ENCODE measurements at places on chromosomes 4 and X.

DNA sequence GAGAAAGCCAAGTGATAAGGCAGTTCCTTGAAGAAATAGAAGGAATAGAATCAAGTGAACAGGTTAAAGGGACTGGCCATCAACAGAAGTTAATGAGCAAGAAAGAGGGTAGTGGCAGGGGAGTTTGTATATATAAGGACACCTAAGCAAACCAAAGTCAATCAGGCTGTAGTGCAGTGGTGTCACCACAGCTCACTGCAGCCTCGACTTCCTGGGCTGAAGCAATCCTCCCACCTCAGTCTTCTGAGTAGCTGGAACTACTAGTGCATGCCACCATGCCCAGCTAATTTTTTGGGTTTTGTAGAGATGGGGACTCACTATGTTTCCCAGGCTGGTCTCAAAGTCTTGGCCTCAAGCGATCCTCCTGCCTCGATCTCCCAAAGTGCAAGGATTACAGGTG, 15.9 kb downstream of the ACOT9 start:
- DNase-seq, result no peak

- DNase-seq, result no peak
Observed at GRCh38 chrX:119686087-119686691, 6.8 kb downstream of the SEPTIN6 start.

DNA sequence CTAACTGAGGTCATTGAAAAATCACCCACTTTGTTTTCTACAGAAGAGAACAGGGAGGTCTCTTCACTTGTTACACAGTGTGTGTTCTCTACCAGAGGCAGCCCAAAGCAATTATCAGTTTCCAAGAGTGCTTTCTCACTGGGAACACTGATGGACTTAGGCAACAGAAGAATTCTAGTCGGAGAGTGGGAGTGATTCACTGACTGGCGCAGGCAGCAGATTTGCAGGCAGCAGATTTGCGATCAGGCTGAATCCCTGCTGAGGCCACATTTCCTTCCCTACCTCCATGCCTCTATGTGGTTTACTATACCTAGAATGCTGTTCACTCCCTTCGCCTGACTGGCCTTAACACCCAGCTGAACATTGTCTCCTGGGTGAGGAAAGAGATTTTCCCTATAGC, 6.6 kb downstream of the OCIAD2 start:
- no peak for DNase-seq

- no peak for DNase-seq
Observed at GRCh38 chrX:65581661-65582339, 47.2 kb upstream of the LAS1L start.

- no peak for DNase-seq
Observed at GRCh38 chrX:71095981-71096759, 519 bp downstream of the FOXO4 start.

DNA sequence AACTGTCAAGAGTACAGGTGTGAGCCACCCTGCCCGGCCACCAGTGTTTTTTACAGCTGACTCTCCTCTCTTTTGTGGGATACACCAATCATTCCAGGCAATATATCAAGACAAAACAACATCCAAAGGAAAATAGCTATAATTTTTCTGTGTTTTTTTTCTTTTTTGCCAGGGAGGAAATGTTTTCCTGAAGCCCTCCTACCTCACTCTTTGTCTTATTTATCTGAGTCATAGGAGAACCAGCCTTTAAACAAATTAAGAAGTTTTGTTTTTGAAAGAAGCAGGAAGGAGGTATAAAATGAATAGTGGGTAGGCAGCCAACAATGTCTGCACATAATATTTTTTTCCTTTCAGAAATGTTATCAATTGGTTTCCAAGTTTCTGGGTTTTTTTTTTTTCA, 493.9 kb downstream of the CCSER1 start:
- DNase-seq, result no peak

- DNase-seq, result no peak
Observed at GRCh38 chr4:184900184-184900583, 74.4 kb upstream of the ACSL1 start.

DNA sequence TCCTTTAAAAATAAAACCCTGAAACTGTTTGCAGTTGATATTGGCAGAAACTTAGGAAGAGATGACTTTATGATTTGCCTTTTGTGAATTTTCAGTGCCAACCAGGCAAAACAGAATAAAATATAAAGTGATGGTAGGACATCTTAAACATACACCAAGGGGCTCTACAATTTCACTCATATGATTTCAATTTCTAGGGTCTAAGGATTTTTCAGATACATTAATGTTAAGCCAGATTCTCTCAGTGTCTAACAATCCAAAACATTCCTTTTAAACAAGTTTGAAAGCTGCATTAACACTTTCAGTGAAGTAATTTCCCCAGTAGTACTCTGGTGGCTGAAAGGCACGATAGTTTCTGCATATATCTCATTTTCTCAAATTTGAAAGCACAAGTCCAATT, 1262.0 kb upstream of the ADGRL3 start:
- no peak for DNase-seq

DNA sequence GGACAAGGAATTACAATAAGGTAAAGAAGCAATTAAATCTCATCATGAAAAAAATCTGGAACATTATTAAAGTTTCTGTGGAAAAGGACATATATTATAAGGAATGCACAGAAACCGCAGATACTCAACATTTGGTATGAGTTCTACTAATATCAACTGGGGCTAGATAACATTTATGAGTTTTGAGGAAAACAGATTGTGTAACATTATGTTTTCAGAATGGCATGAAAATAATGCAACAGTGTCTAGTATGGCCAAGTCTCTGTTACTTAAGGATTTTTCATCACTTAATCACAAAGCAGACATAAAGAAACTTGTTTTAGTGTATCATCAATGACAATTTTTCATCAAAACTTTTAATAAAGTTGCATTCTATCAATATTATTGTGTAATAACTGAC, 785.0 kb downstream of the GLUD2 start:
- no peak for DNase-seq

- peak; percentile 39 for DNase-seq
Observed at GRCh38 chr4:78529569-78530209, 21.9 kb upstream of the ANXA3 start.

GRCh38 chr4:9918484-9918883, 102.8 kb downstream of the SLC2A9 start:
- no peak for DNase-seq

GRCh38 chr4:185742766-185743165, 69.2 kb downstream of the SORBS2 start:
- no peak for DNase-seq

- DNase-seq, result no peak
Observed at GRCh38 chr4:154345359-154345758, 146.2 kb downstream of the DCHS2 start.

DNA sequence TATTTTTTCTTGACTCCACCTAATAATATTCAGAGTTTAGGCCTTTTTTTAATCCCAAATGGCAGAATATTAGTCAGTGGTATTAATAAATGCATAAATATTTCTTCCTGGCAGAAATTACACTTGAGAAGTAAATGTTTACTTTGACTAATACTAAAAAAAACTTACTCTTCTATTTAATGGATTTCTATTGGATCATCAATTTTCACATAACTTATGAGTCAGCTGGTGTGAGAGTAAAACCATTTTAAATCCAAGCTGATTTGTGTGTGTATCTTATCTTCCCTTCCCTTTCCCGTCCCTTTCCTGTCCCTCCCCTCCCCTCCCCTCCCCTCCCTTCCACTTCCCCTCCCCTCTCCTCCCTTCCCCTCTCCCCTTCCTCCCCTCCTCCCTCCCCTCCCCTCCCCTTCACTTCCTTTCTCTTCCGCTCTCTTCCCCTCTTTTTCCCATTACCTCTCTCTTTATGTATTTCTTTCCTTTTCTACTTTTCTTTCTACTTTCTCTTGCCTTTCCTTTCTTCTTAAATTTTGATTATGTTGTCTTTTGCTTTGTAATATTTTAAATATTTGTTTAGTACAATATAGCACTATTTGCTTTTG, 630.1 kb upstream of the EPHA5 start:
- DNase-seq, result no peak

- no peak for DNase-seq
Observed at GRCh38 chr4:16067515-16067914, 16.3 kb downstream of the PROM1 start.

DNA sequence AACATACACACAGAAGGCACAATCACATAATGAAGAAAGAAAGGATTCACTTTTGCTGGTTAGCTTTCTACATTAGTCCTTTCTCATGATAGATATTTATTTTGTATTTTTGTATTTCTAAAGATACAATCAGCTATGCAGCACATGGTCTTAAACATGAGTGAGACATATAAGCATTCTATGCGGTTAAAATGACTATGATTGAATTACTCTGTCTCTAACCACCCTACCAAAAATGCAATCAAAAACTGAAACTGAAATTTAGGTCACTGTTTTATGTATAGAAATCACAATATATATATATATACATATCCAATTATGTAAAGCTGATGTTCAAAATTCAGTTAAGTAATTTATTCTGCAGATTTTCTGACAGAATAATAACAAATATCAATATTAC, 21.9 kb downstream of the CXXC4 start:
- no peak for DNase-seq

GRCh38 chr4:125501568-125501967, 186.8 kb downstream of the FAT4 start:
- no peak for DNase-seq

GRCh38 chr4:101075536-101075935, 271.8 kb downstream of the PPP3CA start:
- DNase-seq, result no peak

GRCh38 chr4:40744218-40744617, 5.5 kb upstream of the NSUN7 start:
- DNase-seq, result no peak

GRCh38 chr4:185143601-185143969, 519 bp downstream of the SLC25A4 start:
- no peak for DNase-seq

DNA sequence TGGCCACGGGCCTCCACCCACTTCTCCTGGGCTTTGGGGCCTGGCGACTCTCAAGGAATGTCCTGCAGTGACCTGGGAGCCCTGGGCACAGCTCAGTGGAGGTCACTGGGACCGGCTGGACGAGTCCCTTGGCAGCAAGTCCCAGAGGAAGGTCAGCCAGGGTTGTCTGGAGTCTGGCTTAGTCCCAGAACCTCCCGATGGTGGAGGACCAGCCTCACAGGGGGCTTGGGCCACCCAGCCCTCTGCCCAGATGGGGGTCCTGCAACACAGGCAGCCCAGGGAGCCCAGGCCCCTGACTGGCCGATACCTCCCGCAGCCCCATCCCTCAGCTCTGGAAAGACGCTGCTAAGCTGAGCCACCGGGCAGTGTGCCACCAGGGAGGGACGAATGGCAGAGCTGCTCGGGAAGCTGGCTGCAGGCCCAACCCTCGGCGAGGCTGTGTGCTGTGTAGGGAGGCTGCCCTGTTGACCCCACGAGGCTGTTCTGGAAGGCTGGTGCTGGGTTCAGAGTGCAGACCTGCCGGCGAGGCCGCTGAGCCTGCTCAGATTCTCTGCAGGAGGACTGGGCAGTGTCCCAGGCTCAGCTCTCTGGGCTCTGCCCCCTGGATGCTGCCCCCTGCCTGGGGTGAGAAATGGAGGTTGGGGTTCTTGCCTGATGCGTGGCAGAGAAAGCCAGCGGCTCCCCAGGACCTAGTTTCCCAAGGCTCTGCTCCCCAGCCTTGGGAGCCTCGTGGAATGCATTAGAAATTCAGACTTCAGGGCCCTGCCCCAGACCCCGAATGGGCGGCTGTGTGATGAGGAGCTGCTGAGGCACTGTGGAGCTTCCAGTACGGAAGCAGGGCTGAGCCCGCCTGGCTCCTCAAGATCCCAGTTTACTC, 61.7 kb downstream of the ADRA2C start:
- DNase-seq, result peak; percentile 12

DNA sequence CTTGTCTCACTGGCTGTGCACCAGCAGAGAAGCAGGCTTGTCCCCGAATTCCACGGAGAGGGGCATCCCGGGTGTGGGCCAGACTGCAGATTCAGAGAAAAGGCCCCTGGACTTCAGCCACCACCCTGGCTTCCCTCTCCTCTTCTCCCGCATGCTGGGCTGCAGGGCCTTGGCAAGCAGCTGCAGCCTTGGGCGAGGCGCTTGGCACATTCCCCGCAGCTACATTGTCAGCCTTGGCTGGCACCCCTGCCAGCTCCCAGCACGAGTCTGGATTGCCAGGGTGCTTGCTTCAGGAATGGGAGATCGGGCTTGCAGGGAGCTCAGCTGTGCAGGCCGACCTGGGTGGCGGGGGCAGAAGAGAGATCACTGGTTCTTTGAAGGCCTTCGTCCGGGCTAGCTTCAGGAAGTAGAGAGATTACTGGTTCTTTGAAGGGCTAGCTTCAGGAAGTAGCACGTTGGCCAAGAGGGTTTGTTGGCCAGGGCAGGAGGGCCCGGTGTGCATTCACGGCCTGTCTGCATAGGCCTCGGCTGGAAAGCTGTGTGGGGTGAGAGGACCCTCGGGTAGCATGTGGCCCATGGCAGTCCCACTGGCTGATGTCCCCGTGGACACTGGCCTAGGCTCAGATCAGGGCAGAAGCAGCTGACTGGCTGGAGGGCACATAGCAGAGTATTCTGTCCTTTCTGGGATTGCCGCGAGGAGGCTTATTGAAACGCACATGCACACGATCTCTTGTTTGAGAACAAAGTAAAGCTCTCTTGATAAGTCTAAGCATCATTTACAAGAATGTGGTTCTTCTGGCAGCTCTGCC, 2.7 kb downstream of the ABCD1 start:
- no peak for DNase-seq

DNA sequence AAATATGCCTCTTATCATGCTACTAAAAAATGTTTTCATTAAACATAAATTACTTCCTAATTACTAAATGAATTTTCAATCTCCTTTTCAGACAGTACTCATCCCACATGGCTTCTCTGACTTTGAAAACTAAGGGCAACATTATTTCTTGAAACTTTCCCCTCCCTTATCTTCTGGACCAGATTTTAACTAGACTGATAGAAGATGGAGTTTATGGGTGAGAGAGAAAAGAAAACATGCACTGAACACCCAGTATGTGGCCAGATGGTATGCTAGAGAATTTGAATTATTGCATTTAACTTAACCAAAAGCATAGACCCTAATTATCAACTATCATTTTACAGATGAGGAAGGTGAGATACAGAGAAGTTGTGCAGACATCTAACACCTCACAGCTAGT, 16.8 kb downstream of the CNOT6L start:
- no peak for DNase-seq

- no peak for DNase-seq
Observed at GRCh38 chrX:47186096-47186740, 7.4 kb upstream of the UBA1 start.

DNA sequence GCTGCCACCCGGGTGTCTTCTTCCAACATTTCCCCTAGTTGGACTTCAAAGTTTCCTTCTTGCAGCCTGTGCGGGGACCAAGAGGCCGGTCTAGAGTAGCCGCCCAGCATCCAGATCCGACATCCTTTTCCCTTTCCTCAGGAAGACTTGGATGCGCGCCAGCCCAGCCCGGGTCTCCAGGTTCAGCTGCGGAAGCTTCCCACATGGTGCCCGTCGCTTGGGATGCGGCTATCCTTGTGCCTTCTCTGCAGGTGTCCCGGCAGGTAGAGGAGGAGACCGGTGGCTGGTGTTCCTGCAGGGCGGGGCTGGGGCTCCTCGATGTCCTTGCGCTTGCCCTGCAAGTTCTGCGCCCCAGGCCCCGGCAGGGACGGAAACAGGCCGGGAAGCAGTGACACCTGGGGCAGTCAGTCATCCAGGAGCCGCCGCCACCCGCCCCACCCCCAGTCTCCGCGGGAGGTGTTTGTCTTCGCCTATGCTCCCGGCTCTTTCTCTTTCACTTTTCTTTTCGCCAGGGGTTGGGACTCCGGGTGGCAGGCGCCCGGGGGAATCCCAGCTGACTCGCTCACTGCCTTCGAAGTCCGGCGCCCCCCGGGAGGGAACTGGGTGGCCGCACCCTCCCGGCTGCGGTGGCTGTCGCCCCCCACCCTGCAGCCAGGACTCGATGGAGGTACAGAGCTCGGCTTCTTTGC, at the start of gene IL15:
IL15 (plus strand) TSS at position 502 of the 689 bp plus-strand sequence. CDS start 82,882 bp downstream, outside the sequence.
- no peak for DNase-seq

- DNase-seq, result no peak
Observed at GRCh38 chr4:146317783-146318182, 103.4 kb downstream of the REELD1 start.
